ENCODE measurements at places on chromosomes 13 and 19.

DNA sequence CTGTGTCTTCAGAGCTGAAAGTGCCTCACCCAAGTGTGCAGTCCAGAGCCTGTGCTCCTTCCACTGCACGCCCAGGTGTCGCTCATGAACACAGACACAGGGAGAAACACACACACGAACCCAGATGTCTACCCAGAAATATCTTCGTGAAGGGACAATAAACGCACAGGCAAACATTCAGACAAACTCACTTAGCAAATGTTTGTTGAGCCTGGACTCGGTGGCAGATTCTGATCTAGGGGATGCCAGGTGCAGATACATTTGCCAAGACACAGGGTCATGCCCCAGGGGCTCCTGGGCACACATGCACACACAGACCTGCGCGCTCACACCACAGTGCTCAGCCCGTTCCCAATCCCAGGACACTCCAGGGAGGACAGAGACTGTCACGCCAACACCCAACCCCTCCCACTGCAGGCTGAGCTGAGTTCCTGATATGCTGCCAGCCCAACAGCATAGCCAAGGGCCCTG is 31.9 kb downstream of the SCGB2B2 start:
- DNase-seq = no peak

- no peak for DNase-seq
Observed at GRCh38 chr13:98360545-98360944, 183.5 kb upstream of the RNF113B start.

- DNase-seq = no peak
Observed at GRCh38 chr13:22929381-22930126, 251.2 kb upstream of the SGCG start.

- DNase-seq = no peak
Observed at GRCh38 chr19:474126-475078, 13.6 kb upstream of the SHC2 start.

DNA sequence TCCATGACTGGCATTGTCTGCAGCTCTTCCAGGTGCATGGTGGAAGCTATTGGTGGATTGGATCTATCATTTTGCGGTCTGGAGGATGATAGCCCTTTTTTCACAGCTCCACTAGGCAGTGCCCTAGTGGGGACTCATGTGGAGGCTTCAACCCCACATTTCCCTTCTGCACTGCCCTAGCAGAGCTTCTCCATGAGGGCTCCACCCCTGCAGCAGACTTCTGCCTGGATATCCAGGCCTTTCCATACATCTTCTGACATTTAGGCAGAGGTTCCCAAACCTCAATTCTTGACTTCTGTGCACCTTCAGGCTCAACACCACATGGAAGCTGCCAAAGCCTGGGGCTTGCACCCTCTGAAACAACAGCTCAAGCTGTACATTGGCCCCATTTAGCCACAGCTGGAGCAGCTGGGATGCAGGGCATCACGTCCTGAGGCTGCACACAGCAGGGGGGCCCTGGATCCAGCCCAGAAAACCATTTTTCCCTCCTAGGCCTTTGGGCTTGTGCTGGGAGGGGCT is 800.2 kb upstream of the MIR17HG start:
- DNase-seq = no peak

- peak; percentile 43 for DNase-seq
Observed at GRCh38 chr19:48258350-48258749, 2.6 kb upstream of the CARD8 start.

DNA sequence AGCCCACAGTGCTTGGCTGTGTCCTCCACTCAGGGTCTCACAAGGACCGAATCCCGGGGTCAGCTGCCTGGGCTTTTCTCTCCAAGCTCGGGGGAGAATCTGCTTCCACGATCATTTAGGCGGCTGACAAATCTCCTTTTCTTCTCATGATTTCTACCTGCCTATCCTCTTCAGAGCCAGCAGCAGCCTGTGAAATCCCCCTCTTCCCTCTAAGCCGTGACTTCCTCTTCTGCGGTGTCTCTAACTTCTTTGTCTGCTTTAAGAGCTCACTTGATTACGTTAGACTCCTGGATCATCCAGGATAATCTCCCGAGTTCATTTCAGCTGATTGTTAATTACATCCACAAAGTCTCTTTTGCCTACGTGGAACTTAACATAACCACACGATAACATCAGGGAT is 22.5 kb upstream of the ZNF845 start:
- DNase-seq = no peak

- DNase-seq = peak; percentile 12
Observed at GRCh38 chr19:23762884-23763711, 4.4 kb upstream of the ZNF681 start.

DNA sequence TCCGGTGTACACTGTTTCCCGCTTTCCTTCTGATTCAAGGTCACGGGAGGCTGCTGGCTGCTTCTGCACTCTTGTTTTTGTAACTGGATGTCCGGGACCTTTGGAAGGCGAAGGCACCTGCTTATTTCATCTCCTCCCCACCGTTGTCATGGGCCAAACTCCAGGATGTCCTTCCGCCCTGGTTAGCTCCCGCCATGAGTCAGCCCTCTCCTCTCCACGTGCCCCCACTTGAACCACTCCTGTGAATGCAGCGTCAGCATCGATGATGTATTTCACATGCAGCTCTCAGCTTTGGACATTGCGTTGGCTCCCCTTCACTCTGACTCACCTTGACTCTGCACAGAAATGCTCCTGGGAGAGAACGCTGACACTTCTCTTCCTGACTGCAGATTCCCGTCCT is 5.5 kb upstream of the GALP start:
- no peak for DNase-seq

GRCh38 chr19:6227936-6228325 is 51.8 kb downstream of the MLLT1 start:
- DNase-seq = no peak

GRCh38 chr19:38949580-38950367 is 19.0 kb downstream of the MRPS12 start:
- peak; percentile 90 for DNase-seq

DNA sequence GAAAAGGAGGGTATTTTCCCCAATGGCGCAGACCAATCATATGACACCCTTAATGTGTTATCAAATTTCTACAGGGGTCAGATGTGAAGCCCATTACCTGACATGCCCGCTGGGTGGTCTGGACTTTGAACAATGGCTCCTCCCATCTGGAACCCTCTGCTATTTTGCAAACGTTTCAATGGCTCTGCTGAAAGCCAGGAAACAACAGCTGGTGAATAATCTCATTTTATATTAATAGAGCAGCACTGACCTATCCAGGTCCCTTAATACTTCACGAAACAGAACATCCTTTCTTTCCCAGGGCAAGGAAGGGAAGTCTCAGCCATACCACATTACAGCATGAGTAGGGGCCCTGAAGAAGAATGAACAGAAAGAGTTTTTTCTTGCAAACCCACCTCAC is 20.3 kb upstream of the KPNA3 start:
- DNase-seq = no peak

GRCh38 chr13:32624441-32624840 is 38.2 kb downstream of the PDS5B start:
- DNase-seq = no peak

DNA sequence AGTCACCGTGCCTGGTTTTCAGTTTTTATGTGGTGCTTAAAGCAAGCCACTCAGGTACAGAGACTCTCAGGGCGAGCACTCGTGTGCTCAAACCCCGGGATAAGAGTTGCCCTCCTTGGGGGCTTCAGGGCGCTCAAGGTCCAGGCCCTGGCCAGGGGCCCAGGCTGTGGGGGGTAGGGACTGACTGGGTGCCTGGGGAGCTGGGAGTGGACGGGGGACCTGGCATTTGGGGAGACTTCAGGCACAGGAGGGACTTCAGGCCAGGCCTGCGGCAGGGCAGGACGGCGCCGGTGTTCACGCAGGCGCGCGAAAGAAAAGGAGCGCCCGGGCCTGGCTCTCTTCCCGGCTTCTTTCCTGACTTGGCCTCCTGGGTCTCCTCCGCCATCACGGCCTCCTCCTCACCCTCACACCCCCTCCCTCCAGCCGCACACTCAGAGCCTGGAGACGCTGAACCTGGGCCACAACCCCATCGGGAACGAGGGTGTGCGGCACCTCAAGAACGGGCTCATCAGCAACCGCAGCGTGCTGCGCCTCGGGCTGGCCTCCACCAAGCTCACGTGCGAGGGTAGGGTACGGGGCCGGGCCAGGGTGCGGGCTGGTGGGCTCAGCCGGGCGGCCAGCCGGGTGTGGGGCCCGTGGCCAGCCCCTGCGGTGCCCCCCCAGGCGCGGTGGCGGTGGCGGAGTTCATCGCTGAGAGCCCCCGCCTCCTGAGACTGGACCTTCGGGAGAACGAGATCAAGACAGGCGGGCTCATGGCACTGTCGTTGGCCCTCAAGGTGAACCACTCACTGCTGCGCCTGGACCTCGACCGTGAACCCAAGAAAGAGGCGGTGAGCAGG is 16.1 kb downstream of the NKPD1 start:
- no peak for DNase-seq

DNA sequence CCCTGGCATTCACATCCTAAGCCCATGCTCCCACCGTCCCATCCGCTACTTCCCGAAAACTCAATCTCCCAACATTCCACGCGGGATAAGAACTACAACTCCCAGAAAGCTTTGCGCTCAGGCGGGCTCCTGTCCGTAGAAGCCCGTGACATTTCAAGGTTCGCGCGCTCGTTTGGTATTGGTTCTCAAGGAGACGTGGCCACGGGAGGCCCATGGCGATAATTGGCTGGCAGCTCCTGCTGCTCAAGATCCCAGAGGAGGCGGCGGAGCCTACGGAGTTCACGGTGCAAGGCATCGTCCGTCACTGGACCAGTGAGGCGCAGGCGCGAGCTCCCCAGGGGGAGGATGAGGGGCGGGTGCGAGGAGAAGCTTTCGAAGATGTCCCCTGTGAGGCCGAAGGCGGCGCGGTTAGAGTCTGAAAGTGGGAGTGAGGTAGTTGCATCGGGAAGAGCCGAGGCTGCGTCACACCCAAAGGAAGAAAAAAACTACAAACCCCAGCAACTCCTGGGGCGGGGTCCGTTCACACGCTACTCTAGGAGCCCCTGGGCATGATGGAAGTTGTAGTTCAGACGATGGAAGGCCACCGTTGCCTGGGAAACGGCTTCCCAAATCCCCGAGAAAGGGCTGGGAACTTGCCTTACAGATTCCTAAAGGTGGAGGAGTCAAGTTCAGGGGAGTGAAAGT is 1.2 kb upstream of the MAMSTR start:
- DNase-seq = peak; percentile 96

DNA sequence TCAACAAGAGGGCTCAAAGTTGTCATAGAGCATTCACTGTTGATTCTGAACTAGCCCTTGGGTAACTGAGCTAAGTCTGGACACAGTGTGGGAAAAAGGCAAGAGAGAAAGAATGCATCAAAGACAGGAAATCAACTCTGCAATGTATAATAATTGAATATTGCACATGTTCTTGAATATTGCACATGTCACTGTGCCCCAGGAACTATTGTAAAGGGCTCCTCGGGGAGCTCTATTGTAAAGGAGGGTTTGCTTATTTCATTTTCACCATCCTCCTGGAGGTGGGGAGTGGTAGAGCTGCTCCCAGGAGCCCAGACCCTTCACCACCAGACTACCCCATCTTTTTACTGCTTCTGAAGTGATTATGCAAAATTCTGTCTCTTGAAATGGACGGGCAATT is 44.4 kb upstream of the ITM2B start:
- no peak for DNase-seq

DNA sequence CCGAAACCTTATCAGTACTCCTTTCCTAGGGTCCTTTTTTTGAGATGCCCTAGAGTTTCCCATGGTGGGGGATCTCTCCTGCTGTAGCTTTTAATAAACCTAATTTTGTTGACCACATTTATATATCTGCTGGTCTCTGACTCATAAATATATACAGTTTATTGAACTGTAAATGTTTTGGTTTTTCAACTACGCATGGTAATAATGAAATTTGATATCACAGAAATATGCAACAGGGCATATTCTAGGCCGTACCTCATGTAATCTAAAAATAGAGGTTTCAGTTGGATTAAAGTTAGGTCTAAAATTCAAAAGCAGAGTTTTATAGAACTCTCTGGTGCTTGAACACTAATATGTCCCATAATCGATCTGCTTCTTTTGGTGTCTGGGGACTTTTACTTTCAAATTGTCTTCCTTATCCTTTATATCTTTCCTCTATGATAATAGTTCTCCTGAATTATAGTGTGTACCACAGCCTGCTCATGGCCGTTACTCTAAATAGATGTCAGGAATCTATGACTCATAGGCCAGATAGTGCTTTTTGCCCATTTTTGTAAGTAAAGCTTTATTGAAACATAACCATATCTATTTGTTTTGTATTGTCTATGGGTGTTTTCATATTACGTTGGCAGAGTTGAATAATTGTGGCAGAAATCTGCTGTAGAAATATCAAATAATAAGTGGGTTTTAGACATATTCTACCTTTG is 324.8 kb upstream of the PCDH9 start:
- DNase-seq = no peak

DNA sequence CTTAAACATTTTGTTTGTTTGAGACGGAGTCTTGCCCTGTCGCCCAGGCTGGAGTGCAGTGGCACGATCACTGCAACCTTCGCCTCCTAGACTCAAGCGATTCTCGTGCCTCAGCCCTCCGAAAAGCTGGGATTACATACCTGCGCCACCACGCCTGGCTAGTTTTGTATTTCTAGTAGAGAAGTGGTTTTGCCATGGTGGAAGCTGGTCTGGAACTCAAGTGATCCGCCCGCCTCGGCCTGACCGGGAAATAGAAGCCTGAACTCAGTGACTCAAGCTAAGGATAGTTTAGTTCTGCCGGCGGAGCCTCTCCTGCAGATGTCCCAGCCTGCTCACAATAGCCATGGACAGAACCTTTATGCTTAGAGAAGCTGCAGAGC is 53.0 kb upstream of the ZNF254 start:
- DNase-seq = peak; percentile 66

- DNase-seq = no peak
Observed at GRCh38 chr13:112730157-112730671, 40.4 kb downstream of the ATP11A start.

- DNase-seq = no peak
Observed at GRCh38 chr19:46481223-46481848, 10.0 kb upstream of the PNMA8A start.

GRCh38 chr19:50309396-50310125 is 19.6 kb downstream of the KCNC3 start:
- DNase-seq = no peak

DNA sequence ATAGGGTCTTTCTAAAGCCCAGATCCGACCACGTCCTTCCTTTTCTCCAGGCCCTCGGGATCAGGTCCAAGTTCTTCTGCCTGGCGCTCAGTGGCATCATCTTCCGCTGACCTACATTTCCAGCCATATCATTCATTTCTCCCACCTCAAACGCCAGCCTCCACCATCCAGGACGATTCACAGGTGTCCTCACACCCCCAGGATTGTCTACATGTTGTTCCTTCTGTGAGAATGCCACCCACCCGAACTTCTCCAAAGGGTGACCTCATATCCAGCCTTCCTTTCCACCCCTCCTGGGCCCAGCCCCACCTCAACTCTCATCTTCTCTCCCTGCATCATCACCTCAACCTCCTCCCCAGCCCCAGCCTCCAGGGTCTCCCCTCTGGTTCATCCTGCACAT is 4.7 kb upstream of the KLK5 start:
- DNase-seq = no peak

- DNase-seq = peak; percentile 53
Observed at GRCh38 chr19:41882568-41883462, at the start of gene ARHGEF1. TSS of gene ARHGEF1 (plus strand) at chr19:41883184. CDS start at chr19:41888083, 4,899 bp downstream.

DNA sequence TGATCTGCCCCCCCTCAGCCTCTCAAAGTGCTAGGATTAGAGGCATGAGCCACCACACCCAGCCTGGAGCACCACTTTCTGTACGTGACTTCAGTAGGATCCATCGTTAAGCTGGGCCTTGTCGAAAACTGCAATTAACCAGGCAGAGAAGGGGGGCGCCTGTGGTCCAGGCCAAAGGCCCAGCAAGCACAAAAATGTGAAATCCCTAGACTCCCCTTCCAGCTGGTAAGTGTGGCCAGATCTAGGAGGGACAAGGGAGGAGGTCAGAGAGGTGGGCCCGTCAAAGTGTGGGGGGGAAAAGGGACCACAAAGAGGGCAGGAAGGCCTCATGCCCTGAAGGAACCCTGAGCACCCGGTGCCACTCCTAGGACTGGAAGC is 13.8 kb downstream of the DDX39A start:
- no peak for DNase-seq

Measured in suppressor macrophage (primary cell).